NT2/D1 (cell line): ENCODE measurements at places on chromosomes 5 and 9.
A peak's percentile ranks its signal among the peaks of the same experiment; 100 is the strongest.

- DNase-seq, result no peak
Measured at GRCh38 chr9:88071331-88071730, 66.9 kb downstream of the SPATA31C2 start.

GRCh38 chr5:171579976-171580411, 160.5 kb downstream of the FGF18 start:
- no peak for DNase-seq

- DNase-seq, result no peak
Measured at GRCh38 chr5:10634050-10634449, 70.2 kb downstream of the ANKRD33B start.

GRCh38 chr9:91948101-91948596, 1.9 kb downstream of the ROR2 start:
- DNase-seq, result no peak

DNA sequence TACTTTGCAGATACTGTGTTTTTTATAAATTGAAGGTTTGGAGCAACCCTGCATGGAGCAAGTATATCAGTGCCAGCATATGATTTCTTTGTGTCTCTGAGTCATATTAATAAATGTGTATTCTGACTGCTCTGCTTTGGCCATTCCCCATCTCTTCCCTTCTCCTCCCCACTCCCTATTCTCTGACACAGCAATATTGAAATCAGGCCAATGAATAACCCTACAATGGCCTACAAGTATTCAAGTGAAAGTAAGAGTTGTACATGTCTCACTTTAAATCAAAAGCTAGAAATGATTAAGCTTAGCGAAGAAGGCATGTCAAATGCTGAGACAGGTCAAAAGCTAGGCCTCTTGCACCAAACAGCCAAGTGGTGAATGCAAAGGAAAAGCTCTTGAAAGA, 82.2 kb upstream of the TLX3 start:
- DNase-seq, result no peak

DNA sequence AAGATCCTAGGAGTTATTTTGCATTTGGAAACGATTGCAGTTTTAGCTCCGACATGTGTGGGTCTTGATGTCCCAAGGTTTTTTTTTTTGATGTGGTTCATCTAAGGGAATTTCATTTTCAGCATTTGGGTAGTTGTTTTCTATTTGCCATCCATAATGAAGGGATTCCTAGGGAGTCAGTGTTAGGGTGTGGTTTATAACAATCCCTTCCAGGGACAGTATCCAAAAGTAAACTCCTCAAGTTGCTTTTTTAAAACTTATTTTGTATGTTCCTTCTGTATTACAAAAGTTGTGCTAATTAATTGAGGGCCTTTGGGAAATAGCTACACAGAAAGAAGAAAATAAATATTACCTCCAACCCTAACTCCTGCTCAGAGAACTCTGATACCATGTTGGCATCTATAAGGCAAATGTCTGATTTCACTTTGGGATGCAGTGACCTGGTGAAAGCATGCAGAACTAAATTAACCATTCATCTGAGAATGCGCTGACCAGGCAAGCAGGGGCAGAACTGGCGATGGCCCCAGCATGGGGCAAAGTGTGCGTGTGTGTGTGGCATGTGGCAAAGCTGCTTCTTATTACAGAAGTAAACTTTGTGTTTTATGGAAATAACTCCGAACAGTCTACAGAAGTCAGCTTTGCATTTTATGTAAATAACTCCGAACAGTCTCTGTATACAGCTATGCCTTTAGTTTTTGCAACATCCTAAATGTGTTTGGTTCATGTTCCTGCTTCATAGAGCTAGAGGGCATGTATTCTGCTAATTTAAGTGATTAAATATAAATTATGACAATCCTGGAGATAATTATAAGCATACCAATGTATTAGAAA, 237.2 kb downstream of the TRPM3 start:
- no peak for DNase-seq

DNA sequence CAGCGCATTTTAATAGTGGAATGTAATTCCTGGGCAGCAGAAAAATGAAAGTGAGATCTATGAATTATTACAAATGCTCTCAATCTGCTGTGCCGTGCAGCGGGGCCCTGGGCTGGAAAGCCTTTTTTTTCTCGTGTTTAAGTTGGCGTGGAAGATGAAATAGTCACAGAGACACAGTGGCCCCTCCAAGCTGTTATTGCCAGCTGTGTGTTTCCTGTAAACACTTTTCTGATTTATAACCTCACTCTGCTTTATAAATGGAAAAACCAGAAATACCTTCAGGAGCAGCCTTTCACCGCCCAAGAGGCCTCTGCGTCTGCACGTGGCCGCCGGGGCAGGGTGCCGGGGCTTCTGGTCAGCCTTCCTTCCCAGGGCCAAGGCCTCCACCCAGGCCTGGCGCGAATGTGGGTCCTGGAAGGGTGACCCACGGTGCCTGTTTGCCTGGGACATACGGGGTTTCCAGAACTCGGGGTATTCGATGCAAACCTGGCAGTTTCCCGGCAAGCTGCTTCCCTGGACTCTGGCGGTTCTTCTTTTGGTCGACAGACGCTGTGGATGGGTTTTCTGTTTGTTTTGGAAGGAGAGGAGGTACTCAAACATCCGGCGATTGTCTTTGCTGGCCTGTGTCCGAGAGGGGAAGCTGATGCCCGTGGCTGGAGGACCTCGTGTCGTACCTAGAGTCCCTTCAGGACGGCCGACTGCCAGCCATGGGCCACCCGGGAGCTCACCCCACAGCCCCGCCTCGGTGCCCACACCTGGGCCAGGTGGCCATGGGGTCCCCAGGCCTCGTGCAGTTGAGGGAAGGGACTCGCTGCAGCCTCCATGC, 256.7 kb downstream of the PARP8 start:
- no peak for DNase-seq

GRCh38 chr5:59992206-59992605, 98.7 kb upstream of the PDE4D start:
- DNase-seq, result no peak

- DNase-seq, result no peak
Measured at GRCh38 chr5:35096216-35096615, 48.5 kb upstream of the AGXT2 start.

GRCh38 chr9:71446473-71447411, 321.6 kb downstream of the CEMIP2 start:
- peak; percentile 83 for DNase-seq

GRCh38 chr5:79516986-79517385, 3.1 kb upstream of the HOMER1 start:
- DNase-seq, result no peak

GRCh38 chr5:90898326-90899013, 339.9 kb downstream of the ADGRV1 start:
- DNase-seq, result no peak

- no peak for DNase-seq
Measured at GRCh38 chr5:32955814-32956213, 244.7 kb downstream of the NPR3 start.

- no peak for DNase-seq
Measured at GRCh38 chr5:78640662-78641474, 7.7 kb downstream of the LHFPL2 start.

DNA sequence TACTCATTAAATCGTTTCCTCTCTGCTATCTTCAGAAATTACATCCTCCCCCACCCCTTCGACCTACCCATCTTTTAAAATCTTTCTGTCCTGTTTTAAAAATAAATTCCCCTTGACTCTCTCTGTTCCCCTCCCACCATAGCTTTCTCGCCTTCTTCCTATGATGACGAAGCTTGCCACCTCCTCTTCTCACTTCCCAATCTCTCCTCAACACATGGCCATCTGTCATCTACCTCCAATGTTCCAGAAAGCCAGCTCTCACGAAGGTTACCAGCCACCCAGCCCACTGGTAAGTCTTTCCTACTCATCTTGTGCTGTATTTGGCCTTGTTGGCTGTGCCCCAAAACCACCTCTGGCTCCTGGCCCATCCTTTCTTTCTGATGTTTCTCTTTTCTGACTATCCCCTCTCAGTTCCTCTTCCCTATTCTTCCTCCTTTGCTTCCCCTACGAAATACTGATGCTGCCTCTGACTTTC, 346.3 kb downstream of the ENC1 start:
- no peak for DNase-seq

- DNase-seq, result no peak
Measured at GRCh38 chr9:12849486-12850003, 74.7 kb downstream of the LURAP1L start.

GRCh38 chr9:85185486-85186217, 516.1 kb downstream of the NTRK2 start:
- DNase-seq, result no peak

- DNase-seq, result no peak
Measured at GRCh38 chr9:137056739-137057415, 3.0 kb upstream of the ENTPD2 start.

GRCh38 chr5:153513156-153513555, 22.7 kb downstream of the GRIA1 start:
- DNase-seq, result no peak

- no peak for DNase-seq
Measured at GRCh38 chr5:121899346-121899745, 47.7 kb downstream of the FTMT start.

DNA sequence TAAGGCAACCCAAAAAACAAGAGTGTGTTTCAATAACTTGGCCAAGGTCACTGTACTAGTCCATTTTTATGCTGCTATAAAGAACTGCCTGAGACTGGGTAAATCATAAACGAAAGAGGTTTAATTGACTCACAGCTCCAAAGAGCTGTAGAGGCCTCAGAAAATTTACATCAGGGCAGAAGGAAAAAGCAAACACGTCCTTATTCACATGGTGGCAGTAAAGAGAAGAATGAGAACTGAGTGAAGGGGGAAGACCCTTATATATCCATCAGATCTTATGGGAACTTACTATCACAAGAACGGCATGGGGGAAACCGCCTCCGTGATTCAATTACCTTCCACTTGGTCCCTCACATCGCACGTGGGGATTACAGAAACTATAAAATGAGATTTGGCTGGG, 64.3 kb upstream of the CAMK4 start:
- no peak for DNase-seq

GRCh38 chr5:91166059-91166807, 216.9 kb downstream of the ARRDC3 start:
- DNase-seq, result no peak

DNA sequence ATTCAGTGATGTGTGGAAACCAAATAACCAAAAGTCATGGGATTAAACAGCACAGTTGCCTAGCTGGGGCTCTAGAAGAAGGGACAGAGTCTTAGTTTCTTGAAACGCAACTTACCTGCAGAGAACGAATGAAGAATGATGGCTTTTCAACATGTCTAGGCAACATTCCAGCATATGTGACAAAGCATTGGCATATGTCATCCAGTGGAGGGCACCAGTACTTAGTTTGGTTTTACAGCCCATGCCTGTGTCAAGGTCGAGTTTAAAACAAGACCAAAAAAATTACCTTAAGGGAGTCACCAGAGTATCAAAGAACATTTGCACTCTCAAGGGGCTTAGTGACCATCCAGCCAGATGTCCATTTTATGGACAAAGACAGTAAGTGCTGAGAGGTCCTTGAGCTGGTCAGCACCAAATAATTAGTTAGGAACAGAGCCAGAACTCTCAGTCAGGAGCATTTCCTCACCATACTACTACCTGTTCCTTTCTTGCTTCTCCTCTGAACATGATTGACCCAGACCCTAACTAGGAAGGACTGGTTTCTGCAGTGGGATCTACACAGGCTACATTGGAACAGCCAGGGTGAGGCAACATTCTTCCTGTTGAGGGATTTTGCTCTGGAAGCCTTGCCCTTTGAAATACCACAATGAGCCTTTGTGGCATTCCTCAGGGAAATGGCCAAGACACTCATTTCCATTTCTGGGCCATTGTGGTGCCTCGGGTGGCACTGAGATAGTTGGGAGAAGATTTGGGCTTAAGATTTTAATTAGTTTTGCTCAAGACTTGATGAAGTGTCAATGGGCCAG, 75.4 kb upstream of the ANKH start:
- peak; percentile 16 for DNase-seq

DNA sequence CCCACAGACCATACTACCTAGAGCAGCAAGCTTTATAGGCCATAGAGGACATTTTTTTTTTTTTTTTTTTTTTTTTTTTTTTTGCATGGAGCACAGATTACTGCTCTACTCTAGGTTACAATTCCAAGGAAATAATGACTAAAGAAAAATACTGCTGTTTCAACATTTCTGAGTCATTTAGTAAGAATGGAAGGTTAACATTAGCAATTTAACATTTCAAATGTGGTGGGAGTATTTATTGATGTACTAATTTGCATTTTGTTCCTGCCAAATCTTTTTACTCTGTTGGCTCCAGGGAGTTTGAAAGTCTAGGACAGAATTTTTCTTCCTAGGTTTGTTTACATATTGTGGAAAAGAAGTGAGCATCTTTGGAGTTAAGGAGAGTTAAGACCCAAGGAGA, 142.1 kb upstream of the CCDC152 start:
- DNase-seq, result no peak

GRCh38 chr5:59062986-59063683, 480.3 kb downstream of the RAB3C start:
- DNase-seq, result no peak

DNA sequence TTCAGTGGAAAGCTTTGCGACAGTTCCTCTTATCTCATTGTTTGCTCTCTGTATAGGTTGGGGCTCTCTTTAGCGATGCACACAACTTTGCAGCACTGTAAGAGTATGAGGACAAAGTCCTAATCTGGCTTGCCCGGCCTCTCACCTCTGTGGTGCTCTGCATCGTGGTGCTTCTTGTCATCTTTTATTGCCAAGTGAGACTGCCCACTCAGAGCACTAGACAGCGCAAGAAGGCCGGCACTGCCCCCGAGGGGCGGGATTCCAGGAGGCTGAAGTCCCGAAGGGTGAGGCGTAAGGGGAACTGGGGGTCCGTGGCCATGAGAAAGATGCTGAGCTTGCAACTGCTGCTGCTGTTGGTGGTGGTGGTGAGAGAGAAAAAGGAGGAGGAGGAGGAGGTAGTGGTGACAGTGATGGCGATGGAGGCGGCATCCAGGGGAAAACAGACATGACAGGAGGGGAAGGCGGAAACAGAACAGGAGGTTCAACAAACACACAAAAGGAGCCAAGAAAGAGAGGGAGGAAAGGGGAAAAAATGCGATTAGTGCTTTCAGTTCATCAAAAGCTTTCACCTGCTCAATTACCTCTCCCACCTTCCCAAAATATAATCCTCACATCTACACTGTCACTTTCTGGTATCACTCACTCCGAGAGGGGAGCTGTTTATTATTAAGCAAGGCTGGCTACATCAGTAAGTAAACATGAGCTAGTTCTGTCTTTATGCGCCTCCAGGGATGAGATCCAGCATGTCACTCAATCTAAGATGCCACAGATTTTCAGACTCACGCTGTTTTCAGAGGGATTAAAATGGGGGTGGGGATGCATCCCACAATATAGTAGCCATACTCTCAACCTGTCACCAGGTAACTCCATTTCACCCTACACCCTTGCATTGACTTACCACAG, 55.1 kb downstream of the TLE1 start:
- DNase-seq, result no peak

DNA sequence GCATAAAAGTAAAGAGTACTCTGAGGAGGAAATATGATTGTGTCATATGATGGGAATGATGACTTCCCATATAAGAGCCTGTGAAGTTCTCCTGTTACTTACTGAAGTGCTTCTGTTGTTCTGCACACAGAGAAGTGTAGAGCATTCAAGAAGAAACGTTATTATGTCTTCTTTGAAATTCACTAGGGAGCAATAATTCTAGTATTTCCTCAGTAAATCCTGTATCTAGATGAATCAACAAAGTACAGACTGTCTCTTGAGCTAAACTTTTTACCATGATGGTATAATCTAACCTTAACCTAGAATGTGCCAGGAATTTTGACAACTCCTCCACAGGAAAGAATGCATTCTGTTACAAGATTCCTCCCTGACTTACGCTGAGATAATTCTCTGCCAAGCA, 18.9 kb upstream of the GHR start:
- no peak for DNase-seq

GRCh38 chr5:180553530-180553929, 37.8 kb downstream of the SCGB3A1 start:
- no peak for DNase-seq
